ENCODE measurements at places on chromosomes 1 and 21.

GRCh38 chr1:166675213-166675612, 164.1 kb upstream of the POGK start:
- no peak for DNase-seq

DNA sequence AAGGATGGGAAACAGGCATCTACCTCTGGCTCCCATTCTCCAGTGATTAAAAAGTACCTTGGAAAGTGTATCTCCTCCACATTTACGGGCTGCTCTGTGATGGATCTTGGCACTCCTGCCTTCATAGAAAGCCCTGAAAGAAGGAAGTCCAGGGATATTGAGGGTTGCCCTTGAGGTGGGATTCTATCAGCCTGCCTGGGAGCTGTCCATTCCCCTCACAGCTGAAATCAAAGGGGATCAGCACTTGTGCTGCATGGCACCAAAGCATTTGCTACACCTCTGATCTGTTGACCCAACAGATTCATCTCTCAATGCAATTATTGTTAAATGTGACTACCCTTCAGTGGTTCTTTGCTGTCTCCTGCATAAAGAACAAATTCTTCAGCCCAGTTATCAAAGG, 442.0 kb upstream of the RUNX1 start:
- DNase-seq = no peak

GRCh38 chr1:23178950-23179349, 10.3 kb upstream of the LUZP1 start:
- DNase-seq = no peak

DNA sequence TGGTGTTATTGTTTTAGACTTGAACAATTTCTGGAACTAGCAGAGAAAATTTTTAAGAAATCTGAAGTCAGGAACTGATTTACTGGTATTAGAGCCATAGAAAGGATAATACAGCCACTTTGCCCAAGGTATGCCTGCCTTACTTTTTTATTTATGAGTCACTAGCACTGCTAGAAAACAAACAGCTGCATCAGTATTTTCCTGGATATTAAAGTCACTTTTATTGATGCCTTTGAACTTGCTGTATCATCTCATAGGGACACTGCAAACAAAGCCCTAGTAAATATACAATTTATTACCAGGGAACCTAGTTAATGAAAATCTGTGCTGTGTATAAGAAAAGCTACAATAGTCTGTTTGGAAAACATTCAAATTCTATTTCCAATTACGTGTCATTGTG, 490.8 kb upstream of the TMPRSS15 start:
- no peak for DNase-seq

DNA sequence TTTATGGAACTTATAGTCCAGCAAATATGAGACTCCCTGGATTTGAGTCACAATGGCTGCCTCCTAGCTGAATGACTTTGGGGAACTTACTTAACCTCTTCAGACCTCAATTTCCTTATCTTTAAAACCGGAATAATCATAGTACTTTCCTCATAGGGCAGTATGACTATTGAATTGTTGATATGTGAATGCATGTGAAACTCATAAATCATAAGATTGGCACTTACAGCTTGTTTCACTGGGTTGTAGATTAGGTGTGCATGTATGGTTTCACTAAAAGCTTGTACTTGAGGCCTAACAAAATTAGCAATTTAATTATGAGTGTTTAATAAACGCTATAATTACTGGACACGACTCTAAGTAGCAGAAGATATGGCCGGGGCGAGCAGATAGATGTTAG, 72.5 kb downstream of the ST6GALNAC5 start:
- DNase-seq = no peak

GRCh38 chr21:38669186-38669585, 136.5 kb upstream of the ETS2 start:
- no peak for DNase-seq

GRCh38 chr1:40314721-40315238, 2.3 kb downstream of the COL9A2 start:
- DNase-seq = no peak

DNA sequence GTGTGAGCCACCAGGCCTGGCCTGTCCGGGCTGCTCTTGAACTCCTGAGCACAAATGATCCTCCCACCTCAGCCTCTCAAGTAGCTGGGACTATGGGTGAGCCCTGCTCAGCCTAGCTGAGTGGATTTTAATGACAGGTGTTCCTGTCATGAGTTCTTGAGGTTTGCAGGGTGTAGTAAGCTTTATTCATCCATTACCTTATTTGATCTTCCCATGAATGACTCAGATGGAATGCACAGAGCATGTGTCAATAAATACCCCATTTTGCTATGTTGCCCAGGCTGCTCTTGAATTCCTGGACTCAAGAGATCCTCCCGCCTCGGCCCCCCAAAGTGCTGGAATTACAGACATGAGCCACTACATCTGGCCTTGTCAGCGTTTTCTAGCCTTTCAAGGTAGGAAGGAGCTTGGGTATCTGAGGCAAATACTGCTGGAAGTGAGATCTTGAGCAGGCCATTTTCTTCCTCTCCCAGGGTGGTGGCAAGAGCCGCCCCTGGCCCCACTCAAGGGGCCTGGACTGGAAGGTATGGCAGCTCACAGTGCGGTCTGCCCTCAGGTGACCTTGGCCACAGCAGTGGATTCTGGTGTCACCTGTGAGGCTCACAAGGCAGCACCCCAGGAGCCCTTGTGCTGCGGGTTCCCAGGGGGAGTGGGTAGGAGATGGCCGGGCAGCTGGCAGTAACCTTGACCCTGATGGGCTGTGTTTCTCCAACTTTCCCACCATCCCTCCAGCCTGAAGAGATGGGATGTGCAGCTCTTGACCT, 20.0 kb downstream of the PIK3CD start:
- DNase-seq = no peak

GRCh38 chr1:24095140-24095859, 16.6 kb downstream of the MYOM3 start:
- no peak for DNase-seq

GRCh38 chr1:15128520-15129313, 24.8 kb upstream of the TMEM51 start:
- DNase-seq = peak; percentile 34

DNA sequence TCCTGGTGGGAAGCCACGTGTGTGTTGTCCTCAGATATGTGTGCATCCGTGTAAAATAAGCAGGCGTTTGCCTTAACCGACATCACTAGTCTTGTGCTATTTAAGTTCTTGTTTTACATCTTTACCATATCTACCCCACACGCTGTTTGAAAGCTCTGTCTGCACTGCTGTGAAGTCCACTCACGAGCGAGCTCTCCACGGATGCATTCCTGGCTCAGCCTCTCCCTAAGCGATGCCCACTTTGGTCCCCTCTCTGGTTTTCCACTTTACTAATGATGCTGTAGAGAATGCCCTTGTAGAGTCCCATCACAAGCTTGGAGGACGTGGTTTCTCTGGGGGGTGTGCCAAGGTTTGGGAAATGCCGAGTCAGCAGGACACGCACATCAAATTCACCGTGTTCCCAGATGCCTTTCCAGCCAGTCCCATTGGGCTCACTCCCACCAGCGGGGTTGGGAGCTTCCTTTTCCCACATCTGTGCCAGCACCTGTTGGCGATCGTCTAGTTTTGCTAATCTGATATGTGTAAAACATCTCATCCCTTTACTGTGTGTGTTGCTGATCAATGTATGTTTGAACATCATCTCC, 43.8 kb downstream of the ACTL8 start:
- DNase-seq = no peak

- no peak for DNase-seq
Measured at GRCh38 chr1:76083189-76083588, 8.6 kb downstream of the ST6GALNAC3 start.

GRCh38 chr1:27368869-27369582, 2.3 kb upstream of the MAP3K6 start:
- no peak for DNase-seq

- no peak for DNase-seq
Measured at GRCh38 chr1:5769146-5769545, 223.1 kb downstream of the NPHP4 start.

DNA sequence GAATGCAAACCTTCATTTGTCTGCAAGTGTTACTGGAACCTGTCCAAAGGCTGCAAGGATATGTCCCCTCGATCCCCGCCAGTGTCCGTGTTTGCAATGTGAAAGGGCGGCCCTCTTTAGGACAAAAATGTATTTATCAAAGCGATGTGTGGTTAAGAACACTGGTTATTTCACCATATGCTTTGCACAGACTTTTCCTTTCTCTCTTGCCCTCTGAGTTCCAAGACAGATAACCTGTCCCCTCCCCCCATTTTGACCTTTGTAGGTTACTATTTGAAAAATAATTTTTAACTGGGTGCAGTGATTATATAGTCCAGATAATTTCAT, 1.8 kb downstream of the CHRM3 start:
- no peak for DNase-seq

GRCh38 chr1:7047866-7048265, 262.6 kb downstream of the CAMTA1 start:
- DNase-seq = no peak

- no peak for DNase-seq
Measured at GRCh38 chr1:9300573-9300972, 7.9 kb downstream of the SPSB1 start.

- DNase-seq = no peak
Measured at GRCh38 chr1:36539526-36539925, 56.8 kb upstream of the CSF3R start.

DNA sequence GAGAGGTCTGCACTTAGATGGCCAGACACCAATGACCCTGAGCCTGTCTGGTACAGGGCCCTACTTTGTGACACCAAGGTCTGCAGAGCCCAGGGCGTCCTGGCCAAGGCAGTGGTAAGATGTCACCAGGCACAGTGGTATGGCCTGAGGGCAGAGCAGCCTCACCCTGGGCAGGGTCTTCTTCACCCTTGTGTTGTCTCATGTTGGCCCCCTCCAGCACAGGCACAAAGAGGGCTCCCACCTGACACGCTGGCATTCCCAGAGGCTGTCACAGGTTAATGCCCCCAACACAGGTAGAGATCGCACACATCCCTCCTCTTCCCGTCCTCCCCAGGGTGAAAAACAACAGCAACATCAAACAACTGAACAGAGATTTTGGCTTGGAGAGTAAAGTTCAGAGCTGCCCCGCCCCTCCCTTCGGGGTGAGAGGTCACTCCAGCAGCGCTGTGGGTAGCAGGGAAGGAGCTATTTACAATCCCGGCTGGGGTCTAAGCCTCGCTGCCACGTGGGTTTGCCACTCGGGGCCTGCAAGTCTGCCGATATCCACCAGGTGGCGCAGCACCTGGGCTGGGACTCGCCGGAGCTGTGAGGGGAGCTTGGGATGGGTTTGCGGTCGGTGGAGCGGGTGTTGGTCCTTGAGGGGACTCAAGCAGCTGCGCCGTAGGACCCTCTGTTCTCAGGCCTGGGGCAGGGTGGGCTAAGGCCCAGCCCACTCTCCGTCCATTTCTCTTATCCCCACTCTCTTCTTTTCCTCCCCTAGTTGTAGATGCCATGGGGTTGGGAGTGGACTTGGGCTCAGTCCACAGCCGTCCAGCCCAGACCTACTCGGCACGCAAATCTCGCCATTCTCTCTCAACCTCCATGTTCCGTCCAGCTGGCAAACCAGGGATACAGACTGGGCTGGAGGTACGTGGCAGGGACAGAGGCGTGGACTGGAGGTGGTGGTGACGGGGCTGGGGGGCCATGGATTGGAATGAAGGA, 12.7 kb downstream of the EFNA3 start:
- peak; percentile 69 for DNase-seq

DNA sequence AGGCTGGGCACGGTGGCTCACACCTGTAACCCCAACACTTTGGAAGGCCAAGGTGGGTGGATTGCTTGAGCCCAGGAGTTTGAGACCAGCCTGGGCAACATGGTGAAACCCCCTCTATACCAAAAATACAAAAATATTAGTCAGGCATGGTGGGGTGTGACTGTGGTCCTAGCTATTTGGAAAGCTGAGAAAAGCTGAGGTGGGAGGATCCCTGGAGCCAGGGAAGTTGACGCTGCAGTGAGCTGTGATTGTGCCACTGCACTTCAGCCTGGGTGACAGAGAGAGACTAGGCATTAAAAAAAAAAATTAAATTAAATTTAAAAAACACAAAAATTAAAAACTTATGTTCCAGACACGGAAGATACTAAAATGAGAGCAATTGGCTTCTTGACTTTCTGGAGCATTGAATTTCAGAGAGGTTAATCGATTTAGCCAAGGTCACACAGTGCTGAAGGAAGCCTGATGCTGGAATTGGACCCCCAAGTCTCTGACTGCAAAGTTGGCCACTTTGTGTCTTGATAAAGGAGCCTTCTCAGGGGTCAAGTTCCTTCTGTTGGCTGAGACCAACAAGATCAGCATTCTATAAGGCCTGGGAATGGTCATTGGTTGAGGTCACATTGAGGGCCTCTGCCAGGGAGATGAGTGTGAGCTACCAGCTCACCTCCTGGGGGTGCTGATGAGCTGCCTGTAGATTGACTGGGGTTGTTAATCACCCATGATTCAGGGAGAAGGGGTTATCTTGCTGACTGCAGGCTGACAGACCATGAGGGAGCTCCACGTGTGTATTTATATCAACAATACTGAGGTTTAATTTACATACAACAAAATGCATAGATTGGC, 54.3 kb downstream of the RPS6KA1 start:
- no peak for DNase-seq

GRCh38 chr1:6353955-6354658, 39.5 kb downstream of the ACOT7 start:
- DNase-seq = no peak

DNA sequence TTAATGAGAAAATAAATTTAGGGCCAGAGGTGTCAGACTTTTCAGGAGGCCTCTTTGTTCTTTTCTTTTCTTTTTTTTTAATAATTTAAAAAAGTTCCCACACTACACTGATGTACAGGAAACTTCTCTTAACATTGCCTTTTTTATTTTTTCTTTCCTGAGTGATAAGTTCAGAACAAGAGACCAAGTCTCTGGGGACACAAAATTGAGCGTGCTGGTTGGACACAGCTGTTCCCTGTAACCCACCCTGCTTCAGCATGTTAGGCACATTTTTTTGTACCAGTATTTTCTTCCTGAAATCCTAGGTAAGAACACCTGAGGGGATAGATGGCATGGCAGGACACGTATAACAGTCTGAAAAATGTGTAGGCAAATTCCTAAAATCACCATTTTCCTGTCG, 50.1 kb downstream of the PBX1 start:
- DNase-seq = no peak

DNA sequence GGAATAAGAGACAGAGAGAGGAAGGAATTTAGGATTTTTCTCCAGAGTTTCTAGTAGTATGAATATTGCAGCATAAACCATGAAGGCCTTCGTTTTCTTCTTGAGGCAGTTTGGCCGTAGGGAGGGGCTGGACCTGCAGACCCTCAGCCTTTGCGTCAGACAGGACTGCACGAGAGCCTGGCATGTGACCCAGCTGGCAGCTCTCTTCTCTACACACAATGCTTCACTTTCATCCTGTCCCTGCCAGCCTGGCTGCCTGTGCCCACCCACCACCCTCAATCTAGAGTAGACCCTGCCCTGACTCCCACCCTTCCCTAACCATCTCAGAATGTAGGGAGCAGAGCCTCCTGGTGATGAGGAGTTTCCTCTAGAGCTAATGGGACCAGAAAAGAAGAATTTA, 1.6 kb downstream of the CA14 start:
- no peak for DNase-seq

All from activated T-helper 1 cell treated with Interleukin-2 at 50 U/mL for 16 hours (primary cell).